ENCODE measurements at places on chromosomes 12 and 14.

DNA sequence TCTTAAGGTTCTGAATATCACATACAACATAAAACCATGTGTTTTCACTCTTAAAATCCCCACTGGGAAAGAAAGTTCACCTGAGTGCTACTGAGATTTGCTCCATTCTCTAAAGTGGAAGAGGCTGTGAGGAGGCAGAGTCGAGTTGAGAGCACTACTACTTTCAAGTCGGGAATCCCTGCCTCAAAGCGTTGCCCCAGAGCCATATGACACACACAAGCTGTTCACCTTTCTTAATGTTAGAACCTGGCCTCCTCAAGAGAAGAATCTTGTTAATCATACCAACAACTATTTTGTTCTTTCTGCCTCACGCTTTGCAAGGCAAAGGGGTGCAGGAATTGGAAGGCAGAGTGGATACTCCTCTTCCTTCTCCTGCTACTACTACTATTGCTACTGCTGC, 149.7 kb upstream of the DAAM1 start:
- DNase-seq = no peak

DNA sequence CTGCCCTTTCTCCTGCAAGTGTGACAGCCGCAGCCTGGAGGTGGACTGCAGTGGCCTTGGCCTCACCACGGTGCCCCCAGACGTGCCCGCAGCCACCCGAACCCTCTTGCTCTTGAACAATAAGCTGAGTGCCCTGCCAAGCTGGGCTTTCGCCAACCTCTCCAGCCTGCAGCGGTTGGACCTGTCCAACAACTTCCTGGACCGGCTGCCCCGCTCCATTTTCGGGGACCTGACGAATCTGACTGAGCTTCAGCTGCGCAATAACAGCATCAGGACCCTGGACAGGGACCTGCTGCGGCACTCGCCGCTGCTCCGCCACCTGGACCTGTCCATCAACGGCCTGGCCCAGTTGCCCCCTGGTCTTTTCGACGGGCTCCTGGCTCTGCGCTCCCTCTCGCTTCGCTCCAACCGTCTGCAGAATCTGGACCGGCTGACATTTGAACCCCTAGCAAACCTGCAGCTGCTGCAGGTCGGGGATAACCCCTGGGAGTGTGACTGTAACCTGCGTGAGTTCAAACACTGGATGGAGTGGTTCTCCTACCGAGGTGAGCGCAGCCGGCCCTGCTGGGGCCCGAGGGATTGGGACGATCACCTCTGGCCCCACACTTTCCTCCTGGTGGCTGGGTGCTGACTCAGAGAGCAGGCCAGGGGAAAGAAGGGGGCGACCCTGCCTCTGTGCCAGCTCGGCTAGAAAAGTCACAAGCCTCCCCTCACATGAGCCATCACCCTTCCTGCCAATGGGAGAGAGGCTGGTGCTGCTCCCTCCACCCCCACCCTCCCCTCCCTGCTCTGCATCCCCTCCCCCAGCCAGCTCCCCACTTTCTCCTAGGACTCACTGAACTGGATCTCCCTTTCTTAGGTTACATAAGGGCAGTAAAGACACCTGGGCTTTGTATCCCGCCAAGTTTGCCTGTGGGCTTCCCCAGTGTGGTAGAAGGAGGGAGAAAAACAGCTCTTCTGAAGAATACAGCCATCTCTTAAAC, 10.9 kb downstream of the LRTM2 start:
- peak; percentile 55 for DNase-seq

DNA sequence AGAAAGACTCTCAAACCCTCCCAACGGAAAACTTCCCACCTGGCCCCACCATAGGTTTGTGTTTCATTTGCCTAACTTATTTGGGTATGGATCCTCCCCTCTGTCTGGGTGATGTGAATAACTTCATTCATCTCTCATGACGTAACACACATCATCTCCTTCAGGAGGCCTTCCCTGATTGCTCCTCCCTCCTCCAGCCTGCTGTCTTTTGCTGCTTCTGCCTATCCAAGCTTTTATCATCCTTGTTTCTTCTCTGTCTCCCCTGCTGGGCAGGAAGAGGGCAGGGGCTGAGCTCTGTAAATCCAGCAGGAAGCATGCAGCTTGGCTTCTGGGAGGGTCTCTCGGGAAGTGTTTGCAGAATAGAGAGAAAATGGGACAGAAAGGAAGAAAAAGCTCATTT, 766.0 kb upstream of the TBX3 start:
- no peak for DNase-seq

DNA sequence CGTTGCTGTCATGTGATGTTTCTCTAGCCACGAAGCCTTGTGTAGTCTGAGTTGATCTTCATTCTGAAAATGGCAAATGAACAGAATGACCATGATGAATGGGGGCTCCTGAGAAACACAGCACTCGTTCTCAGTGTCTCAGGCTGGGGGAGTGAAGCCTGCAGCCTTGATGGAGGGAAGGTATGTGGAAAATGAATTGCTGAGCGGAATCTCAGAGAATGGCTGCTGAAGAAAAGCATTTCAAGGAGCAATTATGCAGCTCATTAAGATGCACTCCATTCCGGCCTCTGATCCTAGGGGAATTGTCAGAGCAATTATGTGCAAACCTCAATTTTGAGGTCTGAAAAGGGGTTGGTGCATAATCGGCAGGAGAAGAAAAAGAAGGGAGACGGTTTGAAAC, 167.1 kb downstream of the CHST11 start:
- no peak for DNase-seq

DNA sequence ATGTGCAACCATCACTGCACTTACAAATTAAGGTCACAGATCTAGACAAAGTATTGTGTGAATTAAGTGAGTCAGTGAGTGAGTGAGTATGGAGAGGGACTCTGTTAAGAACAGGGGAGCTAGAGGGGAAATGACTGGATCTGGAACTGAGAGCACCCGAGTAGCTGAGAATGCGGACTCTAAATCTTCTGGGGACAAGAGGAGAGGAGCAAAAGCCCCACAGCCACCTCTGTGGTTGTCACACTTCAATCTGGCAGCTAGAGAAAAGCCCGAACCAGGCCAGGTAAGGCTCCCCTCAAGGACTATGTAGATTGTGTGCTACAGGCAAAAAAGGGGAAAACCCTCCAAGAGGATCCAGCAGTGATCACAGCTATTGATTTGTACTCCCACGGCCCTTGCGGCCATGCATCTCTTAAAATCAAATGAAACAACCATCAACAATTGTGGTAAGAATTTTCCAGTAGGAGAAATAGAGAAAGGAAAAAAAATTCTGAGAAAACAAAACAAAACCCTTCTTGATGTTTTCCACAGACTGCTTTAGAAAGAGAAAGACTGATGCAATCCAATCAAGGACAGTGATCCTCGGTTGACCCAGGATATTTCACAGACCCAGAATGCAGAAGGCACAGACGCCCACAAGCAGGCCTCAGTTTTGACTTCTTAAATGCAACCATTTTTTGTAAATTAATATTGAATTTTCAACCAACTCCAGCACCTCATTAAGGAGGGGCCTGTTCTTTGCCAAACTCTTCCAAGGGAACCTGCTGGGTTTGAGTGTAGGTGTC, 109.6 kb downstream of the SLC38A6 start:
- no peak for DNase-seq

DNA sequence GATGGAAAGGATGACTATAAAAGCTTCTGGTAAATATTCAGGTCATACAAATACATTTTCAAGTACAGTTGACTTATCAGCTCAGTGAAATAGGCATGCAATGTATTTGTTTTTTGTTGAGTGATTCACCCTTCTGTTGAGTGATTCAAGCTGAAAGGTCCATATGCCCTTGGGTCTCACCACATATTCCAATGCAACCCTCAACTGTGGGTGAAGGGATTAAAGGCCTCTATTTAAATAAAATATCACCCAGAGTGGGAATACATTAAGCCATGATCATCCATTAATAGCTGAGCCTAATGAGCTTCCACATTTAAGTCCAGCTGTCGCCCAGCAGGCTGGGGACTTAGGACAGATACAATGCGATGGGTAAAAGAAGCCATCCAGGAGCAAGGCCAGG, 120.2 kb downstream of the CRACR2A start:
- peak; percentile 45 for DNase-seq

GRCh38 chr14:32602699-32603098, 273.6 kb downstream of the AKAP6 start:
- DNase-seq = no peak

GRCh38 chr12:16523951-16524331, 82.0 kb downstream of the LMO3 start:
- peak; percentile 45 for DNase-seq

- peak; percentile 40 for DNase-seq
Measured at GRCh38 chr14:45251912-45252311, 1.1 kb downstream of the MIS18BP1 start.

GRCh38 chr12:79689477-79690141, 1.2 kb downstream of the PAWR start:
- peak; percentile 60 for DNase-seq

DNA sequence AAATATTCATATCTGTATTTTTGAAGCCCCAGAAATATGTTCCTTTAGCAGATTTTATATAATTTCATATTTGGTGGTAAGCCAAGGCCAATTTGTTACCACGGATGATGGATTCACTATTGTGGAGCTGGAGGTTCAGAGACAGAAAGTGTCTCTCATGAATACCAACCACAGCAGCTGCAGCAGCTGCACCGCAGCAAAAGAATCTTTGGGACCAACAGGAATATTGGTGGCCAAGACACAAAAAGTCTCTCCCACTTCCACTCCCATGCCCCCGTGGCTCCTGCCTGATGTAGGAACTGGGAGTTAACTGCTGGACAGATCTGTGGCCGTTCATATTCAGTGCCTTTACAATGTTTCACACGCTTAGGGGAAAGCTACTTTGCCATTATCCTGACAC, 155.3 kb downstream of the ADAMTS20 start:
- DNase-seq = no peak

DNA sequence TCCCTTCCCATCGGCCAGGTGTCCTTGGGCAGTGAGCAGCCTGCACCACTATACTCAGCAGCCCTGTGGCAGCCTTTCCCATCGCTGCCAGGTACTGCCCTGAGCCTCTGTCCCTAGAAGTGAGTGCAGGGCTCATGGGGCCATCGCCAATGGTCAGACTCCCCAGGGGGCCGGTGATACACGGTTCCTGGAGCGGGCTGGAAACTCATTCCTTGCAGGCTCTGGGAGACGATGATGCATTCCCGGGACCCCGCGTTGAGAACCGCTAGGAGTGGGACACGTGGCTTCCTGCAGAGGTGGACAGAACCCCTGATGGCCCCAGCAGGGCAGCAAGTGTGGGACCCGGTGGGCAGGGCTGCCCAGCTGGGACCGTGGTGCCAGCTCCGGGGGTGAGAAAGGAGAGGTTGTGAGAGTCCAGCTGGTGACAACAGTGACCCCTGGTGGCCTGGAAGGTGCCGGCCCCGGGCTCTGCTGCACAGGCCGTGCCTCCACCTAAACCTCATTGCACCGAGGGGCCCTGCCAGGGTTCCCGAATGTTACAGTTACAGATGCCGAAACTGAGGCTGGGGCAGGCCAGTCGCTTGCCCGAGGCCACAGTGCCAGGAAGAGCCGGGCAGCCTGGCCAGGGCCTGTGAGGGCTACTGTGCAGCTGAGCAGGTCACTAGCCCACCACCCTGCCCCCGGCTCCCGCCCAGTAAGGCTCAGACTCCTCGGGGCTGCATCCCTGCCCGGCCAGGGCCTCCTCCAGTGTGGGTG, 33.8 kb downstream of the FBRSL1 start:
- DNase-seq = peak; percentile 35

DNA sequence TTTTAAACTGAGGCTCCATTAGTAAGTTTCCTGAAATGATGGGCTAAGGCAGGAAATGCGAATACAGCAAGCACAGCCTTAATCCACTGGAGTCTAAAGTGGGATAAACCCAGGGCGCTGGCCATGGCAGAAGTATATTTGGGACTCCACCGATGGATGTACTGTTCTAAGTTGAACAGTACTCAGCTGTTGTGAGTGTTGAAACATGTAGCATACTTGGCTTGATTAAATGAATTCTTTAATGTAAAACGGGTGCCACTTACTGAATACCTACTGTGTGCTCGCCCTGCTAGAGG, 996 bp downstream of the SSPN start:
- DNase-seq = no peak

GRCh38 chr12:49885118-49885517, 18.6 kb downstream of the FAIM2 start:
- no peak for DNase-seq

- DNase-seq = no peak
Measured at GRCh38 chr12:30064906-30065305, 281.2 kb upstream of the TMTC1 start.

GRCh38 chr14:104394409-104394851, 185.1 kb upstream of the C14orf180 start:
- DNase-seq = no peak

GRCh38 chr14:81187832-81188522, 32.8 kb downstream of the GTF2A1 start:
- DNase-seq = no peak

DNA sequence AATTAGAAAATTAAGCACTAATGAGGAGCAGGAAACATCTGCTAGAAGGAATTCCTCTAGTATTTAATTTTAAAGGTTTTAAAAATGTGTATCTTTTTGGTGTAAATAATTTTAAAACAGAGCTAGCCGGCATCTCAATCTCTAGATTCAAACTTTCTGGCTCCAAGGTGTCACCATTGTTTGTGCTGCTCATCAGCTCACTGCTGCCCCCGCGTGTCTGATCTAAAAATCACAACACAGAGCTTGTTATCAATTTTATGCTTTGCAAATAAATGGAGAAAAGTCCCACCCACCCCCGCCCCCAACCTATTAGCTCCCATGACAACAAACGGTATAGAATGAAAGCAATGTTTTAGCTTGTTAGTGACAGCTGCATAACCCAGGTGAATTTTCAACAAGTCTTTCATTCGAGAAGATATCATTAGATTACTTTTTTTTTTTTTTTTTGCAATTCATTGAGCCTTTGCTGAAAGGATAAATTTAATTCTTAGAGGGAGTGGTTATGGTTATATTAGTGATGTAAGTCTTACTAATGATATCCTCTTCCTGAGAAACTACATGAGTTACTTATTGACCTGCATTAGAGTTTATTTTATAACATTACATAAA, 11.3 kb upstream of the ABHD12B start:
- peak; percentile 78 for DNase-seq

GRCh38 chr14:44505588-44505987, 1.5 kb downstream of the FSCB start:
- DNase-seq = no peak

- DNase-seq = peak; percentile 89
Measured at GRCh38 chr12:125148316-125148715, 83.1 kb downstream of the AACS start.

DNA sequence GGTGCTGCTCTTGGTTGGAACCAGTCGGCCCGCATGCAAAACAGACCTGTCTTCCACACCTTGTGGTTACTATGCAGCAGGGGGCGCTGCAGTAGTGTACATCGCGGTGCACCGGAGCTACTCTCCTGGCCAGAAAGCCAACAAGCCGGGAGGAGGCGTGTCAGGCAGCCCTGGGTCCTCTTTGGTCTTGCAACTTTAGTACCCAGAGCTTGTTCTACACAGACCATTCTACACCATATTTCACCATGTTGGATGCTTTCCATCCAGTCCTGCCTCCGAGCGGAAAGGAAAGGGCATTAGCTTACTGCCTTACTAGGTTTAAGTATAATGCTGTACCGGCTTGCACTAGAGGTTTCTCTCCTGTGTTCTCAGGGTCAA, 927 bp upstream of the TMTC2 start:
- peak; percentile 90 for DNase-seq

Data from bronchial epithelial cell (primary cell).